ENCODE measurements at places on chromosomes 3 and 15.
A peak's percentile ranks its signal among the peaks of the same experiment; 100 is the strongest.

- no peak for DNase-seq
Observed at GRCh38 chr15:36886701-36887100, 213.6 kb downstream of the MEIS2 start.

GRCh38 chr15:58142827-58143461 lies 4.8 kb downstream of the AQP9 start:
- no peak for DNase-seq

DNA sequence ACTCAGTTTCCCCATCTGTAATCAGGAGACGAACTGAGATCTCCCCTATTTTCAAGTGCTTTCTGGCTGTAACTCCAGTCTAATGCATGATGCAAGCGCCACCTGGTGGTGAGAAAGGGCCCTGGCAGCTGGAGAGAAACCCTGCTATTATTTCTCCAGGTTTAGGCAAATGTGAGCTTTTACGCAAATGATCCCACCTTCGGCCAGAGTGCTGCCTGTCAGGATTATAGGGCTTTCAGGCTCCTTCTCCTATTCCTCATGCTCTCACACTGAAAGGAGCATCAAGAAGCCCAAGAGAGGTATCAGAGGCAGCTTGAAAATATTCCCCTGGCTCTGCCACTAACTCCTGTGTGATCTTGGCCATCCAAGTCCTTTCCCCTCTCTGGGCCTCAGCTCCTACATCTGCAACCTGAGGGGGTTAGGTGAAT lies 93.9 kb upstream of the RASGRF1 start:
- DNase-seq, result peak; percentile 86

DNA sequence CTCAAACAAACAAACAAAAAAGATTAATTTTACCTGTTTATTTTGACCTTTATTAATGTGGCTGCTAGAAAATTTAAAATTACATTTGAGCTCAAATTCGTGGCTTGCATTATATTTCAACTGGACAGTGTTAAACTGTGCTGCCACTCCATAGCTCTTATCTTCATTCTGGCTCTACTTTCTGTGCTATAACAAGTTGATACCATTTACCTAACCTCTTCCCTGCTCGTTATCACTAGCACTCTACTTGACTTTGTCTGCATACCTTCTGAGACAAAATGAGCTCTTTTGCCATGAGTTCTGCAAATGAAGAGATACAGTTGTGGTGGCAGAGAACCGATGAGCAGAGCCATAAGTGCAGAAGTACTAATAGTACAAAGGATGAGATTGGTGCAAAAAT lies 26.4 kb downstream of the MINDY2 start:
- DNase-seq, result no peak

DNA sequence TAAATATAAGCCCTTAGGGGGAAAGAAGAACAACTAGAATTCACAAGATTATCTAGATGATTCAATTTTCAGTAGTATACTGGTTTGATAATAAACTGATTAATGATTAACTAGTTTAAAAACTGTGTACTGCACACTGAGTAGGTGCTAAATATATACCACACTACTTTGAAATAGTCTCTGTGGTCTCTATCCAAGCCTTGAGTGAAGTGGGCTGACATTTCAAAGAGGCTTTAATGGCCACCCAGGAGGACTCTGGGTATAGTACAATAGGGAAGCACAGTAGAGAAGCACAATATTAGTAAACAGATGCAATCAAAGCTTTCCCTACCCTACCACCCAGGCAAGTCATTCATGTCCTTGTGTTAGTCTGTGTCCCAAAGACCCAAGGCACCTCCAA lies 46.7 kb downstream of the FILIP1L start:
- no peak for DNase-seq

- DNase-seq, result no peak
Observed at GRCh38 chr15:91950631-91951329, 97.3 kb downstream of the SLCO3A1 start.

DNA sequence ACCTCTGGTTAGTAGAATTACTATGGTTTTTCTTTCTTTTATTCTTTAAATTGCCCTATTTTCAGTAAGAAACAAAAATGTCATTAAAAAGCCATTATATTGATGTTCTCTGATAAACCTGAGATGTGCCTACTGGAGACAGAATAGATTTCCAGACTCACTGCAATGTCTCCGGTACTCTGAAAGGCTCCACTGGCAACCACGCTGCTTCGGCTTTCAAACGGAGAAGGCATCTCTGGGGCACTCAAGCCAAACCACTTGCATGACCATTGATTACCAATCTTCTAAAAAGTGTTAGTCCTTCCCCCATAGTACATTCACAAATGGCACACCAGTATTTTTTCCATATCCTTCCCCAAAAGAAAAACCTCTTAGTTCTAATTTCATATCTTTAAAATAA lies 82.6 kb downstream of the CBLB start:
- no peak for DNase-seq

DNA sequence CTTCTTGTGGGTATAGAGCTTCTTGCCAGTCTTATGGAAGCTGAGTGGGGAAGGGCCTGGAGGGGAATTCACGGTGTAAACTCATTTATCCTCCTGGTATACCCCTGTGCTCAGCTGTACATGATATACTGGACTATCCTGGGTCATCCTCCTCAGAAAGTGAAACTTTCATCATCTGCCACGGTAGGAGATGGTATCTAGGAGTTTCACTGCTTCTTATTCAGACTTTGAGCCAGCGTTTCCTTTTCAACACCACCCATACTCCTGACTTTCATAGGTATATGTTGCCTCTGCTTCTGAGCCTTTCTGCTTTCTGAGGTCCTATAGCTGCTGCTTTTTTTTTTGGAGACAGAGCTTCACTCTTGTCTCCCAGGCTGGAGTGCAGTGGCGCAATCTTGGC lies 15.6 kb downstream of the SENP5 start:
- DNase-seq, result no peak

GRCh38 chr15:52078876-52079700 lies 33.5 kb downstream of the BCL2L10 start:
- DNase-seq, result peak; percentile 71

- DNase-seq, result no peak
Observed at GRCh38 chr15:69092159-69092558, 68.3 kb upstream of the GLCE start.

GRCh38 chr3:157420606-157421130 lies 16.0 kb upstream of the PTX3 start:
- DNase-seq, result no peak

- no peak for DNase-seq
Observed at GRCh38 chr3:195072916-195073564, 197.9 kb downstream of the XXYLT1 start.

GRCh38 chr3:175005193-175005592 lies 146.1 kb downstream of the NAALADL2 start:
- DNase-seq, result no peak

- DNase-seq, result no peak
Observed at GRCh38 chr3:112769286-112769978, 77.2 kb downstream of the CD200R1L start.

GRCh38 chr15:77659350-77660321 lies 26.9 kb upstream of the LINGO1 start:
- DNase-seq, result peak; percentile 49

- peak; percentile 76 for DNase-seq
Observed at GRCh38 chr3:196192036-196192523, 19.1 kb downstream of the ZDHHC19 start.

DNA sequence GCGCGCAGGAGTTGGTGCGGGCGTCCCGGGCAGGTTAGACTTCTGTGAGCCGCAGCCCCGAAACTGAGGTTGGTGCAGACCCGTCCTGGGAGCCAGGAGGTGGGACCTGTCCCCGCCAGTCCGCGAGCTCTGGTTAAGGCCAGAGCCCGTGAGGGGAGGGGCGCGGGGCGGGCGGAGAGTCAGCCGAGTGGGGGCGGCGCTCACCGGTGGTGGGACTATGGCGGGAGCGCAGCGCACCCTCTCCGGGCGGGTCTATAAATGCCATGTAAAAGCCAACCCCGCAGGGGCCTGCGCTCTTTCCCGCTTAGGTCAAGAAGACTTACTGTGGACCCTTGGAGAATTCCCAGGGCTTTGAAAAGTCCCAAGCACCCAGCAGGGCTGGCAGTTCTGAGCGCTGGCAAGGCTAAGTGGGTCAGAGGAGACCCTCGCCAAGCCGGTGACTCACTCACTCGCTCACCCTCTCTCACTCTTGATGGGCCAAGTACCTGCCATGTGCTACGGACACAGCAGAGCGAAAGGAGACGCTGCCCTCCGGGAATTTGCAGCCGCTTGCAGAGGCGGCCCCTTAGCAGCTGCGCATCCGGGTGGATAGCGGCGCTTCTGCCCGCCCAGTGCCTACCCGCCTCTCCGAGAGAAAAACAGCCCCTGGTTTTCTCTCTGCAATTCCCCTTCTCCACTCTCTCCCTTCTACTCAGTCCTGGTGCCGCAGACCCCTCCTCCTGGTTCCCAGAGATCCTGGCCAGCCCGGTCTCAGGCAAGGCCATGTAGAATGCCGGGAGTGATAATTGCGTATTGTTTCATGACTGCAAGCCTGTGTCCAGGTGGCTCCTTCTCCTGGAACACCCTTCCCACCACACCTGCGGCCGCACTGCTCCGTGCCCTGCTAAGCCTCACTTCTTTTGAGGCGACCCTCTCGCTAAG lies at the start of gene ALDH1L1:
Gene ALDH1L1, minus strand, starts transcription at position 110 of the 921 bp plus-strand sequence. CDS start 19,607 bp downstream, outside the sequence.
- no peak for DNase-seq

GRCh38 chr15:75063338-75063737 lies 39.9 kb downstream of the PPCDC start:
- no peak for DNase-seq

GRCh38 chr3:24135280-24135679 lies 190.2 kb downstream of the NR1D2 start:
- no peak for DNase-seq

All from Kasumi-1 (cell line).